ENCODE measurements at places on chromosomes 11 and 22. TPM values are rescaled to one million over a fixed set of nuclear protein-coding genes. Genes with fewer than 3 reads are reported as not detected.

DNA sequence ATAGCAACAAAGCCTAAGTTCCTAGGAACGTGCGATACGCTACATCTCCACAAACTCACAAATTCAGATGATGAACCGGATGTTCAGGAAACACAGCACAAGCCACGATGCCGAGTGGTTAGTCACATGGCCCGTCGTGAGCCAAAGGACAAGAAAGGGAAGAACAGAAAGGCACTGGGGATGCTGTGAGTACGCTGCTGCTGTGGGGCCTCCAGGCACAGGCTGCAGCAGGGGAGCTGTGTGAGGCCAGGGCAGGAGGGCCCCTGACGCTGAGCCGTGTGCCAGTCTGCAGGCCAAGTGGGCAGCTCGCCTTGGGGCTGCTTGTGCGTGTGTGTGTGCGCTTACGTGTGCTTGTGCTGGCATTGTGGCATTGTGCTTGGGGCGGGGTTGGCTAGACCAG, 89.4 kb downstream of the CTTN start:
- H3K36me3 ChIP-seq = peaks cover 12% of the 10 kb centered on the region
- no peak overlapping the region for H3K4me3 ChIP-seq

- DNase-seq = no peak
- no peaks in the 10 kb centered on the region for H3K27me3 ChIP-seq
- H3K36me3 ChIP-seq = no peaks in the 10 kb centered on the region
- H3K4me1 ChIP-seq = peaks cover 19% of the 10 kb centered on the region
- no peak overlapping the region for H3K4me3 ChIP-seq
Observed at GRCh38 chr22:46504584-46504983, 32.8 kb downstream of the CELSR1 start.

DNA sequence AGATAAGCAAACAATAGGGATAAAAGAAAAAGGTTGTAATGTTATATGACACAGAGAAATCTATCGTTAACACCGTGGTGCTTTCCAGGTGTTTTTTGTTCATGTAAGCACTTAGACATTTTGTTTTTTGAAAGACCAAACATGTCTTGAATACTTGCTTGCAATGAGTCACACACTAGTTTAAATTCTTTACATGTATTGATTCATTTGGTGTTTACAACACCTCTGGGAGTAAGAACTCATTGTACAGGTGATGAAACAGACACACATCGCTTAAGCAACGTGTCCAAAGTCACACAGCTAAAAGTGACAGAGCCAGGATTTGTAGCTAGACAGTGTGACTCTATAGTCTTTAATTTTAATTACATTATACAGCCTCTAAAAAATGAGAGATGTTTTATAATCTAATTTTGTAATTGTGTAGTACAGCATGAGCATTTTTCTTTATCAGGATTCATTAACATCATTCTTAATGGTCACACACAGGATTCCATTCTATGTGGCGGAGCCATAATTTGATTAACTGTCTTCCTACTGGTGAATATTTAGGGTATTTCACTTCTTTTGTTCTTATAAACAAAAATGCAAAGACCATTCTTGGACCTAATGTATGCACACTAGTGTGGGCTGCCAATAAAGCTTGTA, 148.8 kb downstream of the DBX1 start:
- no peak overlapping the region for H3K27ac ChIP-seq
- H3K4me1 ChIP-seq = peaks cover 14% of the 10 kb centered on the region
- no peaks in the 10 kb centered on the region for H3K27me3 ChIP-seq
- no peak for DNase-seq
- no peak overlapping the region for H3K4me3 ChIP-seq

DNA sequence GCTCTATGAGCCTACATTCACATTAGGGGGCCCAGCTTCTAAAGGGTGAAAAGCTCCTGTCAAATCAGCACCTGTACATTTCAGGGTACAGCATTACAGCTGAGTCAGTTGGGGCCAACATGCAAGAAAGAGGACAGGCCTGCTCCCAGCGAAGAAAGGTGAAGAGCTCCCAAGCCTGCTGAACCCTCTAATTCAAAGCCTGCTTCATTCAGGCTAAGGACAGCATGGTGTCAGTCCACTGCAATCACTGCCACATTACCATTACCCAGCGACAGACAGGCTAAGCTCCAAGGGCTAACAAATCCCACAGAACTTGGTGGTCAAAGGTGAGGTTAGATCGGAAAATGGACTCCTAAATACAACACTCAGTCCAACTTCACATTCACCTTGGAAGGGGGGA, 65.4 kb upstream of the CHRM4 start:
- no peak overlapping the region for H3K4me3 ChIP-seq
- no peaks in the 10 kb centered on the region for H3K4me1 ChIP-seq
- DNase-seq = no peak
- no peak overlapping the region for H3K27ac ChIP-seq

GRCh38 chr11:92131289-92131865, 93.2 kb upstream of the FAT3 start:
- no peaks in the 10 kb centered on the region for H3K27me3 ChIP-seq
- H3K4me3 ChIP-seq = no peak overlapping the region
- H3K36me3 ChIP-seq = no peaks in the 10 kb centered on the region
- H3K4me1 ChIP-seq = peaks cover 6% of the 10 kb centered on the region

DNA sequence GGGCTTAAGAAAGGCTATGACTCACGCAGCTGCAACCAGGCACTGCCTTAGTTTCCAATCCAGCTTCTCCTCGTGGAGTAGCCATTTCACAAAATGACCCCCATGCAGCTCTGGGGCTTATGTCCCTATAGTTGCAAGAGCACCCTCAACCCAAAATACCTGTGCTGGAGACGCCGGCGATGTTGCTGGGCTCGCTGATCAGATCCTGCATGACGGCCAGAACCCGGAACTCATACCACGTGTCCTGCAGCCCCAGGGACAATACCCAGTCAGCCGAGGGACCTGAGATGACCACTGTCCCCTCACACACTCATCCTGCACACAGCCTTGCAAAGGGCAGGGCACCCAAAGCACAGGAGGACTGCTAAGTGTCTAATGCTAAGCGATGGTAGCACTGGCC, 32.1 kb downstream of the IGSF9B start:
- H3K27me3 ChIP-seq = no peaks in the 10 kb centered on the region
- no peak for DNase-seq
- H3K27ac ChIP-seq = no peak overlapping the region
- H3K4me1 ChIP-seq = peaks cover 10% of the 10 kb centered on the region

GRCh38 chr11:11076276-11076675, 218.4 kb upstream of the ZBED5 start:
- peaks cover 5% of the 10 kb centered on the region for H3K4me1 ChIP-seq
- peaks cover 16% of the 10 kb centered on the region for H3K27me3 ChIP-seq
- H3K27ac ChIP-seq = no peak overlapping the region
- no peaks in the 10 kb centered on the region for H3K36me3 ChIP-seq
- H3K4me3 ChIP-seq = no peak overlapping the region

GRCh38 chr11:24556693-24557092, 59.8 kb downstream of the LUZP2 start:
- no peaks in the 10 kb centered on the region for H3K27me3 ChIP-seq
- no peak overlapping the region for H3K4me3 ChIP-seq
- H3K27ac ChIP-seq = no peak overlapping the region

- H3K4me1 ChIP-seq = peaks cover 35% of the 10 kb centered on the region
- peaks cover 20% of the 10 kb centered on the region for H3K36me3 ChIP-seq
- no peak for DNase-seq
- no peak overlapping the region for H3K27ac ChIP-seq
- H3K4me3 ChIP-seq = no peak overlapping the region
- H3K27me3 ChIP-seq = no peaks in the 10 kb centered on the region
Observed at GRCh38 chr11:126348806-126349582, 6.5 kb upstream of the ST3GAL4 start.

DNA sequence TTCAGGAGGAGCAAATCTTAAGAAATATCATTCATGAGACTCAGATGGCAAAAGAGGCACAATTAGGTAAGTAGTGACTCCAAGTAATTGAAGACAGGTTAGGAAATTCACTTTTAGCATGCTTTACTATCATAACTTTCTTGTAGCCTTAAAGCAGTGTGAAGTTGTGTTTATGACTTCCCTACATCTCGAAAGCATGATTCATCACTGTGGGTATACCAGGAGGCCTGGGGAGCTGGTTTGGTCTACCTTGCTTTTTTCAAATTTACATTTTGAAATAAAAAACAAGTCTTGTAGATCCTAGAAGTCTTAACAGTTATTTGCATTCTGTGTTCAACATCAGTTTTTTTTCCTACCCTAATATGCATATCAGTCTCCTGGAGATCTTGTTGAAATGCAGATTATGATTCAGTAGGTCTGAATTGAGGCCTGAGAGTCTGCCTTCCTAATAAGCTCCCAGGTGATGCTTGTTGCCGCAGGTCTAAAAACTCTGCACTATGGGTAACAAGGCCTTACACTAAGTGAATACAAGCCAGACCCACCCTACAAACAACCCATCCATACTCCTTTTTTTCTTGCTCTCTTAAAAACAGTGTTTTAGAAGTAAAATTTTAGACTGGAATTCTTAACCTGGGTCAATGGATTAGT, 41.4 kb downstream of the TTC17 start:
- H3K27me3 ChIP-seq = no peaks in the 10 kb centered on the region
- no peak overlapping the region for H3K4me3 ChIP-seq
- no peaks in the 10 kb centered on the region for H3K4me1 ChIP-seq
- no peak for DNase-seq
- peaks cover 63% of the 10 kb centered on the region for H3K36me3 ChIP-seq

DNA sequence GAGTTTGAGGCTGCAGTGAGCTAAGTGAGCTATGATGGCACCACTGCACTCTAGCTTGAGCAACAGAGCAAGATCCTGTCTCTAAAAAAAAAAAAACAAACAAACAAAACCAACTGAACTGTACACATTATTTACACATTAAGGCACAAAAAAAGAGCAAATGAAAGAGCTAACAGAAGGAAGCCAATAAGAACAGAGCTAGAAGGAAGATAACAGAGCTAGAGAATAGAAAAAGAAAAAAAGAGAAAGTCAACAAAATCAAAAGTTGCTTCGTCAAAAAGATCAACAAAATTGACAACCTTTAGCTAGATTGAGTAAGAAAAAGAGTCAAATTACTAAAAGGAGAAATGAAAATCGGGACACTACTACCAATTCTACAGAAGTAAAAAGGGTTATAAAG, 25.0 kb downstream of the GUCD1 start:
- H3K4me1 ChIP-seq = no peaks in the 10 kb centered on the region
- no peak overlapping the region for H3K27ac ChIP-seq
- no peak for DNase-seq
- no peaks in the 10 kb centered on the region for H3K36me3 ChIP-seq

RIC3 gene
- total RNA-seq = not detected

DNA sequence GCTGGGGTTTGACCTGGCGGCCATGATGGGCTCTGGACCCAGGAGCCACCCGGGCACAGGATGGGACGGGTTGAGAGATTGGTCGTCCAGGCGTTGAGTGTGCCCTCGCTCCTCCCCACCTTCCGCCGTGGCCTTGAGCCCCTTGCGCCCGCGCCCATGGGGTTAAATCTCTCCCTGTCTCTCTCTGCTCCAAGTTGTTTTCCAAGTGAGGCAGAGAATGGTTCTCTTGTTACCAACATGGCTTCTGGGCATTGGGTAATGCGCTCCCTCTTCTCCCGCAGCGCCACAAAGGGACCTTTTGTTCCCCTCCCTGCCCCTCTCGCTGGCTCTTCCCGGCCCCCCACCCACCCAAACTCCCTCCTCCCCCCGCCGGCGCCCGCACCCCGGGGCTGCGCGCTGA, 18.8 kb upstream of the PICK1 start:
- H3K4me1 ChIP-seq = peaks cover 14% of the 10 kb centered on the region
- no peaks in the 10 kb centered on the region for H3K27me3 ChIP-seq
- no peak overlapping the region for H3K27ac ChIP-seq
- DNase-seq = no peak
- no peak overlapping the region for H3K4me3 ChIP-seq

Measured in PC-3 (cell line).